ENCODE measurements at places on chromosomes 5 and 9.

- DNase-seq = no peak
Measured at GRCh38 chr9:12351293-12352044, 341.7 kb upstream of the TYRP1 start.

DNA sequence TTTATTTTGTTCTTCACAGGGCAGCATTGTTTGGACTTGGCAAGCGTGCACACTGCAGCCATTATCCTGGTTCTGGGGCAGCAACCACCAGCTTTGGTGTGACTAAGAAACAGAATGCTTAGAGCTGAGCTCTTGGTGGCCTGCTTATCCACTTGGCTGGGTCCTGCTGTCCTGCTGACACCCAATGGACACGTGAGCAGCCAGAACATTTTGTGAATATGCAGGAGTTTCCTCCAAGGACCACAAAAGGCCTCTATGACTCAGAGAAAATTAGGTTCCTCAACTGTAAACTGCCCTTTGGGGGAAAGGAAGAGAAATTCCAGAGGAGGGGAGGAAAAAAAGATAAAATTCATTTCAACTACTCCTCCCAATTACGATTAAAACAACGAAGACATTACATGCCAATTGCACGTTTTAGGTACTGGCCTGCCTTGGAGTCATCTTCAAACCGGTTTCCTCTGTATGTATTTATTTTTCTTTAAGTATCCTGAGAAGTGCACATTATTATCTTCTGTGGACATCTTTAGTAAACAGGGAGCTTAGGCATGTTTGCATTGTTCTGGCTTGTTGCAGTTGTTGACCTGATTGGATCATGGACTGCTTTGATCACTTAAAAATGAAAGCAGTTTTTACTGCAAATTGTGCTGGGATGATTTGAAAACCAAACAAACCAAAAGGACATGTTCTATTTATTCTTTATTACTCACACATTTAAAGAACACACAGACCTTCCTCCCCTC, 82.3 kb upstream of the TLE4 start:
- DNase-seq = peak; percentile 60

DNA sequence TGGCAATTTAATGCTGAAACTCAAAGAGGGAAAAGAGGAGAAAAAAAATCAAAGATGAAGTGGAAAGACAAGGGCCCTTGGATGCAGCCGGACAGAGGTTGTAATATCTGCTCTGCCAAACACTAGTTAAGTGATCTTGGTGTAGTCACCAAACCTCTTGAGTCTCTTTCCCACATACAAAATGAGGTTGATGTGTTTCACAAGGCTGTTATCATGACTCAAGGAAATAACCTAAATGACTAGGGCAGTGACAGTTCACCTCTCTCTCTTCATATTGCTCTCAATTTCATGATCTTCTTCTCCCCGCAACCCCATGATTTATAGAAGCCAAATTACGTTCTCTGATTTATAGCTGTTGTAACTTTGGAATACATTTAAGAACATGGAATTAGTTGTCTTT, 44.9 kb downstream of the PIK3R1 start:
- DNase-seq = no peak

GRCh38 chr9:130244548-130245165, 20.9 kb upstream of the HMCN2 start:
- DNase-seq = no peak

GRCh38 chr9:99866398-99866797, 40.1 kb upstream of the STX17 start:
- DNase-seq = no peak

DNA sequence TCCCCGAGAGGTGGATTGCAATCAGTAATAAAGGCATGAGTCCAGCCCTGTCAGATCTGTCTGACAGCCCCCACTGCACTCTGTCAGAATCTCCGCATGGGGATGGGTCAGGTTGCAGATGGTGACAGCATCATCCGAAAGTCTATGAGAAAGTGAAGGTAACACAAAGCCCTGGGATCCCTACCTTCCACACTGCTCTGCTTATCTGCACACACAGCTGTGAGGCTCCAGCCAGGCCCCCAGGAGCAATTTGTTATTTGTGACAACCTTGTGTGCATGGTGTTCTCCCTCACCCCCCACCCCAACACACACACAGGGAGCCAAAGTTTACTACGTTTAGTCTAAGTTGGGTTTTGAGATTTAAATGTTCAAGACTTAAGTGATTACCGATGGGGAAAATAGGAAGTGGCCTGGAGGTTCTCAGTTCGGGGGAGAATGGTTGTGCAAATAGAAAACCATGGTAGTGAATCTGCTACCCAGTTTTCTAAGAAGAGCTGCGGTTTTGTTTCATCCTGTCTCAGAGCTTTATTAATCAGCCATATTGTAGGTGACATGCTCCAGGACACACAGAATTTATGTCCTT, 92.7 kb downstream of the SV2C start:
- DNase-seq = no peak

GRCh38 chr5:35356725-35357124, 126.4 kb upstream of the PRLR start:
- DNase-seq = no peak

DNA sequence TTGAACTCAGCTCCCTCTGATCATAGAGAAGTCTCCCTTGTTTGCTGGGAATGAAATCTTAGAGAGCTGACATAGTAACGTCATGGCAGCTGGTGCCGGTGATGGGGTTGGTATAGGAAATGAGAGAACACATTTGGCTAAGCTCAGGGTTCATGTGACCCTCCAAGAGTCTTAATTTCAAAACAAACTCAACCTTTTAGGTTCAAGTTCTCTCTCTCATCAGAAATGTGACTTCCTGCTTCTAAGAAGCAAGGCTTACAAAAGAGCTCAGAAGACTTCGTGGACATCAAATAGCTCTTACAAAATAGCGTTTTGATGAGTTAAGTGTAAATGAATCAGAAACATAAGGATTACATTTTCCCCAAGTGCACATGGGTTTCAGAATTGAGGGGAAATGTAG, 97.3 kb downstream of the PAPPA start:
- no peak for DNase-seq

DNA sequence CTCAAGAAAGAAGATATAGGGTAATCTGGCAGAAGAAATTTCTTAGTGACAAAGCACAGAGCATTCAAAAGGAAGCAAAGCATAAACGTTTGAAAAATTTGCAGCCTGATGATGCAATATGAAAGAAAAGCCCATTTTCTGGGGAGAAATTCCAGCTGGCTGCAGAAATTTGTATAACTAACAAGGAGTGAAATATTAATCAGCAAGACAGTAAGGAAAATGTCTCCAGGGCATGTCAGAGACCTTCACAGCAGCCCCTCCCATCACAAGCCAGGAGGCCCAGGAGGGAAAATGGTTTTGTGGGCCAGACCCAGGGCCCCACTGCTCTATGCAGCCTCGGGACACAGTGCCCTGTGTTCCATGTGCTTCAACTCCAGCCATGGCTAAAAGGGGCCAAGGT, 359.4 kb downstream of the HINT1 start:
- no peak for DNase-seq

DNA sequence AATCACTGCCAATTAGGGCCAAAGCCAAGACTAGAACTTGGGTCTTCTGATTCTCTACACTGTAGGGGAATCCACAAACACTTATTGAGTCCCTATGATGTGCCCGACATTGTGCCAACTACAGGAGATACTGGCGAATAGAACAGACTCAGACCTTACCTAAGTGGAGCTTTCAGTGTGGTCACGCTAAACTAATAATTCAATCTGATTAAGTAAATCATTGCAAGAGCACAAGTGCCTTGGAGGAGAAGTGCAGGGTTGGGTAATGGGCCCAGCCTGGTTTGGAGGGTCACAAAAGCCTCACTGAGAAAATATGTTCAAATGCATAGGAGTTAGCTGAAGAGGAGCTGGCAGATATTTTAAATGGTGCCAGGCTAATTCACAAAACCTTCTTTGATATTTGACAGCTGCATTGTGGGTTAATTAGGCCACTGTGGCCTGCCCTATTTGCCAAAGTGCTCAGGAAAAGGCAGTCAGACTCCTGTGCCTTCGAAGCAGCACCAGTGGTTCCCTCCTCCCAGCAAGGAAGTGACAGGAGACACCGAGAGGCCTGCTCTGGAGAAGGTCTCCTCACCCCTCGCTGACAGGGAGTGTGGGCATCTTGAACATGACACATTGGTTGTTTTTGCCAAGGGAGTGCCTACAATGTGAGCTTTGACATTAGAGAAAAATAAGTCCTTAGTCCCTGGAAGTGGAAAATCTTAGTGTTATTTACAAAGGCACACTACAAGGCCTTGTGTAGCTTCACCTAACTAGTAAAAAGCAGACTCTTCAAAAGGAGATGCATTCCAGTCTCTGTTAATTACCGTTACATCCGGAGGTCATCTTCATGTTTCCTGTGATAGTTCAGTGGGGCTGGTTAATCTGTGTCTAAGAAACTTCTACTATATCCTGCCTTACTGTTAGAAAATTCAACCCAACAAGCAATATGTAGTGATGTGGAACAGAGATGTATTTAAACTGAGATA, 24.1 kb upstream of the TRAF1 start:
- DNase-seq = peak; percentile 79

- peak; percentile 6 for DNase-seq
Measured at GRCh38 chr5:108148715-108149139, 233.2 kb downstream of the FBXL17 start.

- peak; percentile 12 for DNase-seq
Measured at GRCh38 chr9:110638381-110638954, 30.1 kb upstream of the MUSK start.

DNA sequence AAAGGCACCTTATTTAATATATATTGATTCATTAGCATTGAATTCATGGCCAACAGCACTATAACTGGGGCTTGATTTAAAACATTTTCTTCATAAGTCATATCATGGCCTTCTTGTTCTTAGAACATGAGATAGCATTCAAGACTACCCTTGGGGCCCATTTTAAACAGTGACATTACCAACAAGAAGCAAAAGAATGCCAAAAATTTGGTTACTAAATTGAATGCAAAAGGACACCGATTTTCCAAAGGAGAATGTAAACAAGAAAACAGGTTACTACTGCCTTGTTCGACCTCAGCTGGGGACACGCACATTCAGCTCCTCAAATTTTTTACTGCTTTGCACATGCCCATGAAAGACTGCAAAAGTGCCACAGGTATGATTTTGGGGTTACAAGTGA, 219.4 kb upstream of the TLE4 start:
- no peak for DNase-seq

- no peak for DNase-seq
Measured at GRCh38 chr5:38835887-38836286, 9.9 kb upstream of the OSMR start.

DNA sequence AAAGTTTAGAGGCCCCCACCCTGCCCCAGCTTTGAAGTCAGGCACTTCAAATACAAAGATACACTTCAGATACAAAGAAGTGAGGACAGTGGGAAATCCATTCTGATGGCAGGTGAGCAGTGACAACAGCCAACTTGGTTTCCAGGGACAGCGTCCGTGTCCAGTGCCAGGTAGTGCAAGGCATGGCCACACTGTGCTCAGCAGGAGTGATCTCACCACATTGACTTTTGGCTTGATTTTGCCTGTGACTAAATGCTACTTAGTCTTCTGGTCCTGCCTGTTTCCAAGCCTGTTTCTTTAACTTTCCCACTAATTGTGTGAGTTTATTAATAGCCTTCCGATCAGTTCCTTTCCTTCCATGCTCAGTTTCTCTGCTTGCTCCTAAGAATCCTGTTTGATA, 72.6 kb upstream of the PALM2AKAP2 start:
- no peak for DNase-seq

- no peak for DNase-seq
Measured at GRCh38 chr9:2015581-2016407, 647 bp downstream of the SMARCA2 start.

DNA sequence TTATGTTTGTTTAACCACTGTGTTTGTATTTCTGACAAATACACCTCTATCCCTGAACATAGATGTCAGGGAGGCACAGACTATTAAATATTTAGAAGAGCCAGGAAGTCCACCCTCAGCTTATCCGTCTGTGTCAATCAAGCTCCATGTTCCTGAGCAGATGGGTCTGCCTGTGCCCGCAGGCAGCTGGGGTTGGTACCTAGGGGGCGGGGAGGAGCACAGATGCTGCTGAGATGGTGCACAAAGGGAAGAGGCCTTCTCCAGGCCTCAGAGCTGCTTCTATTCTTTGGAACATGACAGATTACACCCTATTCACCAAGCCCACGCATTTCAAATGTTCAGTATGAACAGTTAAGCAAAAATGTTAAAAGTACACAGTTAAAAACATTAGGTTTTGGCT, 142.1 kb downstream of the EPB41L4A start:
- DNase-seq = no peak

- DNase-seq = no peak
Measured at GRCh38 chr5:149172261-149172660, 31.0 kb downstream of the ABLIM3 start.

DNA sequence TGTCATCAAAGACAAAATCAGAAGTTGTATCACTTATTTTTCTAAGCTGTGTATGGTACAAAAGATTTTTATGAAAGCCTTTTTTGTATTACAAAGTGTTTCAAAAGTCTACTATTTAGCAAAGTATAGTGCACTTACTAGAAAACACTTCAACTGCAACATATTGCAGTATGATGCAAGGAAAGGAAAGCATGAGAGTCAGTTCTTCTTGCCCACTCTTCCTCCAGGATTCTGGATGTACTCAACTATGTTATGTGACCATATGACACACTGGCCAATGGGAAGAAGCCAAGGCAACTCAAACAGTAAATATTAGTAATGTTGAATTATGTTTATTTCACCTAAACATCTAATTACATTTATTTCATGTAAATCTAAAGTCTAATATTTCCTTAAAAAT, 49.5 kb upstream of the TYRP1 start:
- no peak for DNase-seq

DNA sequence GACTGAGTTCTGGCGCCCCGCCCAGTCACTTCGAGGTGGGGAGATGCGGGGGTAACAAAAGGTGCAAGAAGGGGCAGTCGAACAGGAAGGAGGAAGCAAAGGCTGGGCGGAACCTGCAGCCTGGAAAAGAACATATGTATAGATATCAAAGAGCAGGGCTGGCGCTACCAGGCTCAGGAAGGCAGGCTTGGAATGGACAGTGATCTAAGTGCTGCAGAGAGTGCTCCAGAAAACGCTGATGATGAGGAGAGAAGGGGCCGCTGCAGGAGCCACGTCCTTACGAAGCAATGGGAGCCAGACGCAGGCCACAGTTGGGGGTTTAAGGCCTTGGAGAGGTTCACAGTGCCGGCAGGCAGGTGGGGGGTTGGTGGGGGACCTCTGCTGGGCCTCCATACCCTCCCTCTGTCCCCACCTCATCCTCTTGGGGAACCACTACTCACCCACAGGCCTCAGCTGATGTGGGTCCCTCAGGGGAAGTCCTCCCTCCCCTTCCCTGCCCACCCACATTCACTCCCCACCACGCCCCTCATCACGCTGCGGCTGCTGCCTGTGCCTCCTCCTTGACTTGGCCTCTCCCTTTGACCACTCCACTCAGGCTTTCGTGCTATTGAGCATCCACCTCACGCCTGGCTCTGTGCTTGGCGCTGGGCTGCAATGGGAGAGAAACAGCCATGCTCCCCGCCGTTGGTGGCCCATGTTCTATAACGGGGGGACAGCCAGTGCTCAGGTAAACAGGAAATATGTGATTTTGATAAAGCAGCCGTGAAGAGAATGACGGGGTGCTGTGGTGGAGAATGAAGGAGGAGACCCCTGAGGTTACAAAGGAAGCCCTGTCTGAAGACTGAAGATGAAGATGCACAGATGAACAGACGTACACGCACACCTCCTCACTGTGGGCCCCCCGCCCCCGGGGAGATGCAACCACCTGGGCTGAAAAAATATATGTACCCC, 40.5 kb upstream of the RPL26L1 start:
- no peak for DNase-seq

All from kidney glomerular epithelial cell (primary cell).